NCI-H2081 treated with DMSO at 0.1 percent for 48 hours (cell line): ENCODE measurements at places on chromosomes 3 and 15.

DNA sequence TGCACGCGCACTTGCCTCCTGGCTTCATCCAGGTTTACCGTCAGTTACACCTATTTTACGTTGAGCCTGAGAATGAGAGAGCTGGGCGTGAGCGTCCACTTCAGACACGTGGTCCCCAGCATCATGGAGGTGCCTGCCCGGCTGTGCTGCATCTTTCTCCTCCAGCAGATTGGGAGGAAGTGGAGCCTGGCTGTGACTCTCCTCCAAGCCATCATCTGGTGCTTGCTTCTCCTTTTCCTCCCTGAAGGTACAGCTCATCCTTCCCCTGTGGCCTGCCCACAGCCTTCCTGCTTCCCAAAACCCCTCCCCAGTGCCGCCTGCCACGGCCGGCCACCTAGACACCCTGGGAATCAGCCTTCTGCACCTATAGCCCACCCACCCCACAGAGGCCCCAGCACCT, 31.6 kb downstream of the SLC22A14 start:
- DNase-seq, result no peak

GRCh38 chr15:87761736-87762509, 494.6 kb downstream of the NTRK3 start:
- no peak for DNase-seq

DNA sequence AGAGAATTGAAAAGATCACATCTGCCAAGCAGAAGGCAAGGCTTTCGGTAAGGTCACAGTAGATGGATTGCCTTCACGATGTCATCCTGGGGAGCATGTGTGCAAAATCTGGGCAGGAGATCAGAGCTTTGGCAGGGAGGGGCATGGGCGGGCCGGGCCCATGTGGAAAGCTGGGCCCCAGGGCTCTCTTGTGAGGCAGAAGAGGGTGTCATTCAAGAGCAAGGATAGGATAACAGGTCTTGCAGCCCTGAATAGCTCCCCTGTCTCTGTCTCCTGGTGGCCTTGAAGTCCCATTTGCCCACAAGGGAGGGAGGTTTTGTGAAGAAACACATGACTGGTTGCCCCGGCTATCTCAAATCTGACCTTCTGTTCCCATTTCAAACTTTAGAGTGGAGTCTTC, 172.0 kb downstream of the OPA1 start:
- no peak for DNase-seq

GRCh38 chr3:183692436-183692835, 5.2 kb upstream of the YEATS2 start:
- no peak for DNase-seq

GRCh38 chr15:60162968-60163355, 158.9 kb downstream of the FOXB1 start:
- DNase-seq, result no peak

- no peak for DNase-seq
Measured at GRCh38 chr3:177602601-177603147, 405.4 kb upstream of the TBL1XR1 start.

DNA sequence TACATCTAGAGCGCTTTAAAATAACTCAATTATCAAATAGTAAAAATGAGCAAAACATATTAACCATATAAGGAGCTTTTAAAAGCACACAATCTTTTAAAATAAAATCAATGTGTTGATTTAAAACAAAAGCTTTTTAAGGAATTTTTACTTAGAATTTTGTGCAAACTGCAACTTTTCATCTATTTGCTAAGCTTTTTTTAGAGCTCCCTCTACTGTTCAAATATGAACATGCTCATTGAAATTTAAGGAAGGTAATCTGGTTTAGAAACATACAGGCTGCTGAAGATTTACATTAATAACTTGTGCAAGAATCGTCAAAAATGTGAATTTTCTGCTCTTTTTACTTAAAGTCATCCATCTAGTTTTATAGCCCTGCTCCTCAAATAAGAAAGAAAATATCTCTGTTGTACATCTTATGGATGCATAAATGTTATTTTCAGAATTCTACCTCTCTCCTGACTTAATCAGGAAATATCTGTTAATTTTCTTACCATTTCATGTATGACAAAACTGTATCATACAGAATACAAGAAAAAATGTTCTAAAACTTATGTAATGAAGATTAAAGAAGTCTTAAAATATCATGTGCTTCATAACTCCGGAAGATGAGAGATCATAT, 469.4 kb upstream of the ROBO2 start:
- no peak for DNase-seq

DNA sequence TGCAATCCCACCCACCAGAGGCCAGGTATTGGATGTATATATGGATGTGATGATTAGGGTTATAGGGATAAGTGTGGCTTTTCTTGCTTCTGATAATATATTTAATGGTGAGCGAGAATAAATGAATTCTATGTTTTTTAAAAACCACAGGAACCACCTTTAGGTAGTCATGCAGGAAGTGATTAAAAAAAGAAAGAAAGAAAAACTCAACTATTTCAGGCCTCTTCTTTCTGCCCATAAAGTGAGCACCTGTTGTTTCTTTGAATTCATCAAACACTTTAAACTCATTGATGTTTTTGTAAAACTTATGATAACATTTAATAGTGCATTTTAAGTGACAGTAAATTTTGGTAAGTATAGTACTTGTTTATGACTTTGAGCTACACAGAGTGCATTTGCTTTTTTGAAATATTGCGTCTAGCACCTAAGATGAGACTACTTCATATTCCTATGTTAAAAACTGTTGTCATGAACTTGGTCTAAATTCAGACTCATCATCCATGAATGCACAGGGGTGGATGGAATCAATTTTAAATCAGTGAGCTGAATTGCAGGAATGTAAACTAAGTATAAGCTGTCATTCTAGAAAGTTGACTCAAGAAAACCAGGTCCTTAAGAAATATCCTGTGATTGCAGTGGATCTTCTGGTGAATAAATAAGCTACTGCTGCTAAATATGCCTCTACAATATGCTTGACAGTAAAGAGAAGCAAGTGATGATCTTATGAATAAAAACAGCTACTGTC, 764.4 kb upstream of the NECTIN3 start:
- no peak for DNase-seq
